ENCODE measurements at places on chromosomes 13 and 19.

DNA sequence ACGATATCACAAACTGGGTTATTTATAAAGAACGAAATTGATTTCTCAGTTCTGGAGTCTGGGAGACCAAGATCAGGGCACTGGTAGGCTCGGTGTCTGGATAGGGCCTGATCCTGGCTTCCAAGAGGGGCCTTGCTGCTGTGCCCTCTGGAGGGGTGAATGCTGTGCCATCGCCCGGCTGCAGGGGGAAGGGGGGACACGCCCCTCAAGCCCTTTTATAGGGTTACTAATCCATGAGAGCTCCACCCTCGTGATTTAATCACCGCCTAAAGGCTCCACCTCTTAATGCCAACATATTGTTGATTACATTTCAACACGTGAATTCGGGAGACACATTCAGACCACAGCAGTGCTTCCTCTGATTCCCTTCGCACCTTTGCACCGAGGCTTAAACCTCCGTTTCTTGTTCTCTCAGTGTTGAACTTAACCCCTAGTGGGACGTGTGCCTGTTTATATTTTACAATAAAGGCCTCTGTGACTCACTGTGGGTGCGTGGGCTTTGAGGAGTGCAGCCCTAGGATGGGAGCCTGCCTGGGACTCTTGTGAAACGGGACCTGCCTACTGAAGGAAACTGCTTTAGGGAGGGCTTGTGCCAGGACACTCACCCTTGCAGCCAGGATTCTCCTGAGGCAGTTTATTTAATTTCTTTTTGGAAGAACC is 52.4 kb upstream of the SPATA13 start:
- DNase-seq = no peak

GRCh38 chr13:27704681-27705080 is 83.0 kb downstream of the POLR1D start:
- DNase-seq = no peak

DNA sequence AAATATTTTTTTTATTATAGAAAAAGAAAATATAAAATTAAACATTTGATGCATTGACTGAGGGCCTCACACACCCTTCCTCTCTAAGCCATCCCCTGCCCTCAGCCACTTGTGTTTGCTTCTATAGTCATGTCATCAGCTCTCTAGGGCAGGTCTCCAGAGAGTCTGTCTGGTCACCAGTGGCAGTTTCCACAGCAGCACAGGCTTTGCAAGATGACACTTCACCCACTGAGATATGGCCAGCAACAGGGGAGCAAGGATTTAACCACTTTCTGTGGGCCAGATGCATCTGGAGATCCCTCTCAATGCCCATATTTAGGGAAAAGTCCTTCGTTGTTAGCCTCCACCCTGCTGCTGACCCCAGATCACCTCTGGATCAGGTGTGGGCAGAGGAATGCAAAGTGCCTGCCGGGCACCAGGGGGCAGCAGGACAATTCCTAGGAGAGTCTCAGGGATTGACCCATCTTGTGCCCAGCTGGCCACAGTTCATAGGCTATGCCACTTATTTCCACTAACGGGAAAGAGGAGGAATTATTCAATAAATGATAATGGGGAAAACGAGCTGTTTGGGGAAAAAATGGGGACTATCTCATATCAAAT is 4.8 kb downstream of the ABCC4 start:
- DNase-seq = peak; percentile 41

GRCh38 chr19:35882114-35882832 is 13.9 kb downstream of the APLP1 start:
- DNase-seq = no peak

GRCh38 chr13:41311406-41312175 is 524 bp downstream of the NAA16 start:
- peak; percentile 74 for DNase-seq

GRCh38 chr13:75324413-75324940 is 157.5 kb downstream of the TBC1D4 start:
- no peak for DNase-seq

DNA sequence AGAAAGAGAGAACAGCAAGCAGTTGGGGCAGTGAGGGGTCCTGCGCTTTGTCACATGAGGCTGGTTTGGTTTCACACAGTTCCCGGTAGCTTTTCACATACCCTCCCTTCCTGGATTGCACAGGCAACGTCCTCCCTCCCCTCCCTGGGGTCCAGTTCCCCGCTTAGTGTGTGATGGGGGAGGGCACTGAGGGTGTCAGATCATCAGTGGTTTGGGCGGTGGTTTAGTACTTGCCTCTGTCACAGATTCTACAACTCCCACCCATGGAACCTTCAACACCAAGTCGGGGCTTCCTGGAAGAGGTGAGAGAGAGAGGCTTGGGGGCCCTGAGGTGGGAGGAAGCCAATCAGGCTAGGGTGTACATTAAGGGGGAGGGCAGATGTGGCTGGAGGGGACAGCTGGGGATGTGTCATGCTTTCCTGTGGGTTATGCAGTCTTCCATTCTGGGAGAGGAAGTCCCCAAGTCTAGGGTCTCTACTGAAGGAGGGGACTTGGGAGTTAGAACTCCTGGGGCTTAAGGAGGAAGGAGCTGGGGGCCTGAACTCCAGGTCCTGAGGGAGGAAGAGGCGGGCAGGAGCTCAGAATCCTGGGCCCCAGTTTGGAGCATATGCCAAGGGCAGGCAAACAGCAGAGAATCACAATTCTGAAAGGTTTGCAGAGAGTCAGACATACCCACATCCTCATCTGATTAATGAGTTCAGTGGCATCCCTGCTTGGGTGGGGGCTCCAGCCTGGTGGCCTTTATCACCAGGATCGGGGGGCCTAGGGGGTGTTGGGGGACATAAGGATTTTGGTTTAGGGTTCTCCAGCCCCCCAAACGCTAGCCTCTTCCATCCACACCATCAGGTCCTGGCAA is at the start of gene NKG7:
TSS of gene NKG7 (minus strand) at position 6 of the 856 bp plus-strand sequence. CDS start 119 bp downstream, outside the sequence.
- DNase-seq = peak; percentile 81

GRCh38 chr19:34165295-34165738 is 7.0 kb upstream of the LSM14A start:
- no peak for DNase-seq

DNA sequence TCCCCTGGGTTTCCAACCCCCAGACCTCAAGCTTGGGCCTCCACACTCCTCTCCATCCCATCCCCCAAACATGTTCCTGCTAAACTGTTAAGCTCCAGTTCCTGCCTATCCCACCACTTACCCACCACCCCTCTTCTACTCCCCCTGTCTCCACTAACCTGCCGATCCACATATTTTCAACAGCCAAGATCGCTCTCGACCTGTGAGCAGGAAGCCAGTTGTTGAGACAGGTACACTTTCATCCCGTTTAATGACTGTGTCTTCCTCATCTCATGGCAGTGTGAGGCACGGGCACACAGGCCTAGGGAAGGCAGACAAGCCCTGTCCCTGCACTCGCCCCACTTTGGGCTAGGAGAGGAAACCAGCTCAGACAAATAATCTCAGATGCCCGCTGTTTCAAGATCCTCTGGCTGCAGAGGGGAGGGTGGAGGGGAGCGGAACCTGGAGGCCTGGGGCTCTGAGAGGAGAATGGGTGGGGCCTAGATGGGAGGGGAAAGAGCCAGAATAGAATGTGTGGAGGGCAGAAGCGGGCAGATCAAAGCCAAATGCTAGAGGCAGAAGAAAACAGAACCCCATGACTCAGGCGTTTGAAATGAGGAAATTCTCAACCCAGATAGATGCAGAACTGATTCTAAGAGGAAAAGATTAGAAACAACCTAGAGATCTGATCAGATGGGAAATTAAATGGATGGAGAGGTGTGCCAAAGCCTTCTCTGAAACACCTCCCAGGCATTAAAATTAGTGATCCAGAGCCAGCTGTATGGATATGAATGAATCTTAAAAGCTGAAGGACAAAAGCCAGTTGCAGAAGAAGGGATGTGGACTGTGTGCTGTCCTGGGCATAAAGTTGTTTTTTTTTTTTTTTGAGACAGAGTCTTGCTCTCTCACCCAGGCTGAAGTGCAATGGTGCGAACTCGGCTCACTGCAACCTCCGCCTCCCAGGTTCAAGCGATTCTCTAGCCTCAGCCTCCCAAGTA is 16.9 kb upstream of the CYP2S1 start:
- DNase-seq = peak; percentile 54

DNA sequence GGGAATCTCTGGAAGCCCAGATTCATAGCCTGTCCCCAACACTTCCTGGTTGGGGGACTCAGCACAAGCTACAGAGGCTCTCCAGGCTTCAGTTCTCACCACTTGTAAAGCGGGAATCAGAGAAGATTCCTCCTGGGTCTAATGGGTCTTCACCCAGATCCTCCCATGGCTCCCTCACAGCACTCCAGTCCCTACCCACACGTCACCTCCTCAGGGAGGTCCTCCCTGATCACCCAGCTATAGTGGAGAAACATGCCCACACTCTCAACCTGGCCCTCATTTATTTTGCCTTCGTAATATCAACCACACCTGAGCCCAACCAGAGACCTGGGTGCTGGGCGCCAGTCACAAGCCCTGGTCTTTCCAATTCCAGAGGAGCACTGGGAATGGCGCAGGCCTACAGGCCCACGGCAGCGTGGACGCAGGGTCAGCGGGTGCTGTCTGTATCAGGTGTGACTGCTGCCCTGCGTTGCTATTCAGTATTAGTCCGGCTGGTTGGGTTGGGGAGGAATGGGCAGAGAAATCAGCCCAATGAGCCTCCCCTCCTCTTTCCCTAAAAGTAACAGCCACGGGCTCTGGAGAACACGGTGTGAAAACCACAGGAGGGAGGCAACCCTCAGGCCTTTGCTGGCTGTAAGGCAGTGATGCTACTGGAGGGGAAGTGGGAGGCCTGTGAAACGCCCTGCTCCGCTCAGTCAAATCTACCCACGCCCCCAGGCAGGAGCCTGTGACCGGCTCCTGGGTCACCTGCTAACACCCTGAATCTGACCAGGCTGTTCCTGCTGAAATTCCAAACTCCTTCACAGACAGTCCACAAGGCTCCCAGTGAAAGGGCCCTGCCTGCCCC is 5.2 kb downstream of the AKT2 start:
- DNase-seq = no peak

- no peak for DNase-seq
Measured at GRCh38 chr13:26325876-26326275, 71.9 kb downstream of the CDK8 start.

DNA sequence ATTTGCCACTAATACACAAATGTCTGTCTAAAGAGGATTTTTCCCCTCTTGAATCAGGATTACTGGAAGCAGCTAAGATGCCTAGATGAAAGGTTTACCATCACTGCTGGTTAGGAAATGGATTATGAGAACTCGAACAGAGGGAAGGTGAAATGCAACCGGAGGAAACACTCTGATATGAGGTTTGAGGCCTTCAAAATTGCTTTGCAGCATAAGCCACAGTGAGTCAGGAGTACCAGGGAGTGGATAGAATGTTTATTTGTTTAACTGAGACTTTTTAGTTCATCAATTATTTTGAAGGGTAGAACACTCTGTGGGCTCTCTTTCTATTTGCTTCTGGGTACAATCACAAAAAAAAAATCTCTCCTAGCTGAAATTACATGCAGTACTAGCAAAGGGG is 18.1 kb downstream of the CDADC1 start:
- no peak for DNase-seq

DNA sequence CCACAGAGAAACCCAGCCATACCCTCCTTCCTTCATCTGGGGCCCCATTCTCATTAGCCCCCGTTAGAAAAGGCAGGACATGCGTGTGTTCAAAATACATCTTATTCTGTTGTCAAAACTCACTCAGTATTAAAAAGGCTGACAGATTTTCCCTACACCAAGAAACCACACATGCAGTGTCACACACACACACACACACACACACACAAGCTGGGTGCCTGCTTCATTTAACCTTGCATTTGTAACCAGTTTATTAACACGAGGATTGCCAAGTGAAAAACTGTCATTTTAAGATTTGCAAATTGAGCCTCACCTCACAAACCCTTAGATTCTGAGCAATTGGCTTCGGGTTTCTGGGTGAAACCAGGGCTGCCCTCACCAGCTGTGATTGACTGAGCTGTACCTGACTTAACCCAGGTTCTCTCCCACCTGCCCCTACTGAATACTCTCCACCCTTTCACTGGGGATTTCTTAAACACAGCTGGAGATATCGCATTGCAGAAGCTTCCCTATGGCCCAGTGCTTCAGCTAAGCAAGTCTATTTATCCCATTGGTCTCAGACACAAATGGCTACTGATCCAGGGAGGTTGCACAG is 172.7 kb upstream of the ZNF507 start:
- DNase-seq = no peak

GRCh38 chr19:45307361-45307760 is 15.3 kb downstream of the CKM start:
- no peak for DNase-seq

DNA sequence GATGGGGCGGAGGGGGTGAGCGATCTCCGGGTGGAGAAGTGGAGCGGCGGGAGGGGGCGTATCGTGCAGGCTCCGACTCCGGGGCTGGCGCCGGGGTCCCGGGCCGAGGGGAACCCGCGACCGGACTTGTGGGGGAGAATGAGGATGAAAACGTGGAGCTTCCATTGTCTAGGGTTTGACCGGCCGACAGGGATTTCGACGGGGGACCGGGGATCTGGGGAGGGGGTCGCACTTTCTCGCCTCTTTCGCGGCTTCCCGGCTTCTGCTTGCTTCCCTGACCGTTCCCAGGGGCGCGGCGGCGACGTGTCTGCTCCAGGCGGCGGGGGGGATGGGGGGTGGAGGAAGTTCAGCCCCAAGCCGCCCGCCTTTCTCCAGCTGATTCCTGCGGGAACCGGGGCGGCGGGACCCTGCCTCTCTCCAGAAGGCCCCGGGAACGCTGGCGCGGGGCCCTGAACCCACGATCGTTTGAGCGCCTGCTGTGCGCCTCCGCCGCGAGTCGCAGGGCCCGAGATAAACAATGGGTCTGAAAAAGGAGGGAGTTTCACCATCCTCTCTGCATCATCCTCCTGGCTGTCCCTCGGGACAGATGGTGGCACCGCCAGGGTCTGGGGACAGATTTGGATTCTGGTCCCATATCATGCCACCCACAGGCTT is 790 bp downstream of the TPM4 start:
- peak; percentile 61 for DNase-seq

DNA sequence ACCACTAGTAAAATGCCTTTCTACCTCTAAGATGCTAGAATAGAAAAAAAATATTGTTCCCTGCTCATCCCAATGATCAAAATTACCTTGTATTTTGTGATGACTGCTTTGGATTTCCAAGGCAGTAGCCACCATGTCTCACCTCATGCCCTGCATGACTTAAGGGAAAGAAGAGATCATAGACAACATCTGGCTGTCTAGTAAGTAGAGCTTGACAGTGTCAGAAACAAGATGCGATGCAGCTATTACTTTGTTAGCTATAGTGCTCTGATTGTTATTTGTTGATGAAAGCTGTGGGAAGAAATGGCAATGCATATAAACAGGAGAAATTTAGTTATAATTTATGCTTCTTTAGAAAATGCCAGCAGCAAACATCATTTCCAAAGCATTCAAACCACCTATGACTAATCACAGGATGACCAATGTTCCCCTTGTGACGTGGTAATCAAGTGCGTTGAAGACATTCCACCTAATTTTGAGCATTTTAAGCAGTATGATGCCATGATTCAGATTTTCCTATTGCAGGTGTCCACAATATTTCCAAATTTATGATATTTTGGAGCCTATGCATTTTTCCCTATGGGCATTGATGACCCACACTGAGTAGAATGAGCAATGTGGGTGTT is 308.3 kb downstream of the KCNRG start:
- no peak for DNase-seq

GRCh38 chr13:107680115-107680514 is 535.2 kb downstream of the LIG4 start:
- no peak for DNase-seq

GRCh38 chr13:40609972-40610726 is 56.3 kb downstream of the FOXO1 start:
- no peak for DNase-seq
